ENCODE measurements at places on chromosomes 5 and 9.
A peak's percentile ranks its signal among the peaks of the same experiment; 100 is the strongest.

DNA sequence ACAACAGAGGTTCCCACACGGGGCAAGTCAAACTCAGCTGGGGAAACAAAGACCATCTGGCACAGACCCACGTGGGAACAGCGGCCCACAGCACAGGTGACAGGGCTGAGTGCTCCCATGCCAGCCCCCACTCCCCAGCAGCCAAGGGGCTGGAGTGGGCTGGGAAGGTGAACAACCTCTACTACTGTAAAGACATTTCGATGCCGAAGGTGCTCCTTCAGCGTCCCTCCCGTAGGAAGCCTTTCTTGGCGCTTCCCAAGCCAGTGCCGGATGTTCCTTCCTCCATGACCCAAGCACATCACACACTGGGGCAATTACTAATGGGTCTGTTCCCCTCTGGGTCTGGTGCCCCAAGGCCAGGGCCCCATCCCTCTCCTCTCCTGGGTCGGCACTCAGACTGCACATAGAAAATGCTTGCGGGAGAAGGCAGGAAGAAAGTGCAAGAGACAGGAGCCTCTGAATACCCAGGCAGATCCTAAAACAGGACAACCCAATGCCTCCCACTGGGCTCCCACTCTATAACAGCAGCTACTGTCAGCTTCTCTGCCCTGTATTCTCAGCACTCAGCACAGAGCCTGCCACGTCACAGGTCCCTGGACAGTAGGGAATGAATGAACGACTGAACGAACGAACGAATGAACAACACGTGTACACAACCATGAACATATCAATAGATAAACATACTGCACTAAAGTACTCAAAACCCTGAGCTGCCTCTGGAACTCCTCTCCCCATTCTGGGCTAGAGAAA is 77.0 kb upstream of the LRRTM2 start:
- no peak for DNase-seq

DNA sequence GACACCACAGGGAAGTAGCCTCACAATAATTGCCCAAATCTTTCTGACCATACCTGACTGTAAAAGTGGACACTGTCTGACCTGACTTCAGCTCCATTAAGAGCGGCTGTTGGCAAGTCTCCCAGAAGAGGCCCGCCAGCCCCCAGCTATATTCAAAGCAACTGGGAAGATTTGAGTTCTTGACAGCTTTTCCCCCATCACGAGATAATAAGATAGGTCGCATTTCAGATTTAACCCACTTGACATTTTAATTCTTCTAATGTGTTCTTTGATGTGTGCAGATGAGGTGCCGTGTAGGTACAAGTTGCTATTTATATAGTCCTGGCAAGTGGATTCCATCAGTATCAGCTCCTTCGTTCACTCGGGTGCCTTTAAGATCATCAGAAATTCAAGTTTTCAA is 345.7 kb downstream of the DRD1 start:
- no peak for DNase-seq

- DNase-seq = no peak
Measured at GRCh38 chr9:132531710-132532570, 50.5 kb upstream of the BARHL1 start.

- no peak for DNase-seq
Measured at GRCh38 chr5:2178528-2178927, 295.8 kb upstream of the IRX4 start.

GRCh38 chr5:173493846-173494245 is 122.6 kb downstream of the BOD1 start:
- no peak for DNase-seq

DNA sequence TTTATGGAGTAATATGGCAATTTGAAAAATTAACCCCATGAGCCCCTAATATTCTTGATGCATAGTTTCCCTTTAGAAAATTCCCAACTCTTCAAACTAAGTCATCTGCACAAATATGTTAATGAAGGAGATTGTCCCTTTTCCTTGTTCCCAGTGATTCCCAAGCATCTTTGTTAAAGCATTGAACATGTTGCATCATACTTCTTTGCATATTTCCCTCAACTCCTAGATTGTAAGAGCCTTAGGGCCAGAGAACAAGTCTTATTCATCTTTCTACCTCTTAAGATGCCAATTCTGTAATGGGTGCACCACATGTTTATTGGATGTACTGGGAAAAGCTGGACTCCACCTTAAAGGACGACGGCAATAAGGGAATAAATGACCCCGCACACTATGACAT is 223.4 kb downstream of the PLK2 start:
- DNase-seq = no peak

- DNase-seq = peak; percentile 33
Measured at GRCh38 chr9:108756746-108757490, 98.9 kb downstream of the ACTL7B start.

DNA sequence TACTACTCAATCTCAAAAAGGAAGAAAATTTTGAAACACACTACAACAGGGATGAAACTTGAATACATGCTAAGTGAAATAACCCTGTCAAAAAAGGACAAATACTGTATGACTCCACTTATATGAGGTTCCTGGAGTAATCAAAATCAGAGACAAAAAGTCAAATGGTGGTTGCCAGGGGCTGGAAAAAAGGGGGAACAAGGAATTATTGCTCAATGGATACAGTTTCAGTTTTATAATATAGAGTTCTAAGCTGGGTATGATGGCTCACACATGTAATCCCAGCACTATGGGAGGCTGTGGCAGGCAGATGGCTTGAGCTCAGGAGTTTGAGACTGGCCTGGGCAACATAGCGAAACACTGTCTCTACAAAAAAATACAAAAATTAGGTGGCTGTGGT is 29.0 kb downstream of the ETF1 start:
- peak; percentile 87 for DNase-seq

DNA sequence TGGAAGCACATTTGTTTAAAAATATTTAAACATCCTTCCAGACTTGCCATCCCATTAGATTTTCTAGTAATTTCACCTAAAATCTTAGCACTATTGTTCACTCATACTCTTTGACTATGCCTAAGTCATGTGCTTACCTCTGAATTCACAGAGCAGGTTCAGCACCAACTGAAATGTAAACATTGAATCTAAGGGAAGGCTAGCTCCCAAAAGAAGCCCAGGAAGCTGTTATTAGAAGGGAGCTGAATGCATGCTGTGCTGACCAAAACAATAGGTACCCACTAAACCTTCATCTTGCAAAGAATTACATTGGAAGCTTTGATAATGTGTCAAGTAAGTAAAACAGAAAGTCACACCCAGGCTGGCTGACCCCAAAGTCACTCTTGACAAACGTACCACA is 571.3 kb downstream of the GABRG2 start:
- no peak for DNase-seq

GRCh38 chr5:72925336-72926010 is 30.4 kb upstream of the FCHO2 start:
- DNase-seq = no peak

DNA sequence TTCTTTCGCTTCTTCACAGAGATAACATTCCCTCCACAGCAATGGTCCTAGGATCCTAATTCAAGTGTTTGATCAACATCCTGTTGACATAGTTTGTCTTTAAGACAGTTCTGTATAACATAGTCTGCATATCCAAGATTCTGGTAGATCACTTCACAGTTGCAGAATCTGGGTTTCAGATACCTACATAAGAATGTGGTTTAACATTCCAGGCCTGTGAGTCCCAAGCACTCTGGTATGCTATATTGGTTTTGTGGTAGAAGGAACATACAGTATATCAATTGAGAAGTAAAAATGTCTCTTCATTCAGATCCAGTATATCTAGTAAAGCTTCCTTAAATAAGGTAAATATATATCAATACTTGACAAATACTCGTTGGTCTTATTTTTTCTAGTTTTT is 914.2 kb upstream of the CDH6 start:
- DNase-seq = no peak

DNA sequence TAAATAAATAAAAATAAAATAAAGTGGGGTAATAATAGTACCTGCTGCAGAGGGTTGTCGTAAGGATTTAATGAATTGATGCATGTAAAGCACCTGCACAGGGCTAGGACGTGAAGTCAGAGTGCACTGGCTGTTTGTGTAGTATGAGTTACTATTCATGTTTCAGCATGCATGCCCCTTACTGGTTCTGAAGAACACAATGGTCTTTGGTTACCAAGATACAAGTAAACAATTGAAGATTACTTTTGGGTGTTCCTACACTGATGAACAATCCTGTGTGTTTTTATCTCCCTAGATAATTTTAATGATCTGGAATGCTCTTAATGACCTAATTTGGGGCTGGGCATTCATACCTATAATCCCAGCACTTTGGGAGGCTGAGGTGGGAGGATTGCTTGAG is 23.2 kb upstream of the PRRC2B start:
- DNase-seq = no peak

DNA sequence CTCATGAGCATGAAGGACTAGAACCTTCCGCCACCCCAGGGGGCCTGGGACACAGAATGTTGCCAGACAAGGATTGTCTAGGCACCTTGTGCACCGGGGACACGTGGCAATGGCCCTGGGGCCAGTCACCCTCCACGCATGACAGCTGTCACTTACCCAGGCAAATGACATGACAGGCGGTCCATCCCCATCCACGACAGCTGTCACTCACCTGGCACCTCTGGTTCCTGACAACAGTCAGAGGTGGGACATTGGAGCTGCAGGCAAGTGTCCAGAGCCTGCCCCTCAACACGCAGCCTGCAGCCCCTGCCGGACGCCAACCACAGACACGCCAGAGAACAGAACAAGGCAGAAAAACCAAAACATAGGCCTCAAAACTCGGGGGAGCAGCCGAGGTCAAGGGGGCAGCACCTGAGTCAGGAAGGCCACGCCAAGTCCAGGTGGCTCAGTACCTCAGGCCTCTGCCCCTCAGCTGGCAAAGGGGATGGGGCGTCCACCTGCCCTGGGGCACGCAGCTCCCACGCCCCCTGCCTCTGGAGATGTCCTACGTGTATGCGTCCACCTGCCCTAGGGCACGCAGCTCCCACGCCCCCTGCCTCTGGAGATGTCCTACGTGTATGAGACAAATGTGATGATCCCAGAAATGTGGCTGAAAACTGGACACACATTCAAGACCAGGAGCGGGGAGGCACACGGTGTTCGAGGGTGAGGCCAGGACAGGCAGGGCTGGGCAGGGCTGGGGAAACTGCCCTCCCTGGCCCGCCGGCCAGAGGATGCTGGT is 14.5 kb downstream of the VAV2 start:
- no peak for DNase-seq

DNA sequence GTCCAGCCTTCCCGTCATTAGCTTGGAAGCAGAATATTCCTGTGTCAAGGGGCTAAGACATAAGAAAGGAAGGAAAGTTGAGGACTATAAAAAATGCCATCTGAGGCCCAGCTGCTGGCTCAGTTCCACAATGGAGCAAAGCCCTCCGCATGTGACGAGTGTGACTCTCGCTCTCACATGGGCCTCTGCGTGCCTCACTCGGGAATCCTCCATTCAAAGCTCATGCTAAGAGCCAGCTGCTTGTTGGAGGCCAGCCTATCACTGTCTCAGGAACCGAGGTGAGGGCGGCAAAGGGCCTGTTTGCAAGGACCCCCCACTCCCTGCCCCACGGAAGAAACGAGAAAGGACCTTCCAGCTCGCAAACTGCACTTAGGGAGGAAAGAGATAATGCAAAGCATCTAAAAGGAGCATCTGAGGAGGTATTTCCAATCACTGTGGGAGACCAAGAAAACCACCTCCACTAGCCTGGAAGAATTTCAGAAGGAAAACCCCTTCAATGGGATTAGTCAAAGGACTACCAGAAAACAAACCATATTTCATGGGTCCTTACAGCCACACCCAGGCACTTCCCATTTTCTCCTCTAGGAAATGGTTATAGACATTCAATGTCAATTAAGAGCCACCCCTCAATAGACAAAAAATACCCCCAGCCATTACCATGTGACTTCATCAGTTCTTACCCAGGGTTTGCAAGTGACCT is 95.3 kb downstream of the PRRT1B start:
- no peak for DNase-seq

GRCh38 chr9:127541865-127542264 is 70.2 kb upstream of the STXBP1 start:
- DNase-seq = no peak

GRCh38 chr5:1216918-1217295 is 8.3 kb upstream of the SLC6A18 start:
- no peak for DNase-seq

DNA sequence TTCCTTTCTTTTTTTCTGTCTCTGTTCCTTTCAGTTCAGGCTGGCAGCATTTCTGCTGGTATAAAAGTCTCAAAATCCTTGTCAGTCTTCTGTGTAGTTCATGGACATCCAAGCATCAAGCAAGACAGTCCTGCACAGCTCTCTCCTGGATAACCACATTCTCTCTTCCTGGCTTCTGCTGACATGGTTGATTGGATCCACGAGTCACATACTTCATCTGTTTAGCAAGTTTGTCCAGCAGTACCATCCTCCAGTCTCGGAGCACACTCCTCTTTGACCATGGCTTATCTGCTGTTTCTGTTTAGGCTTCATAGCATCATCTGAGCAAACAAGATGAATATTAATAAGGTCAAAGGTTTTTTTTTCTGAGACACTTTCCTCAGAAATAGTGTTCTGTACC is 220.8 kb downstream of the KDM4C start:
- DNase-seq = no peak

DNA sequence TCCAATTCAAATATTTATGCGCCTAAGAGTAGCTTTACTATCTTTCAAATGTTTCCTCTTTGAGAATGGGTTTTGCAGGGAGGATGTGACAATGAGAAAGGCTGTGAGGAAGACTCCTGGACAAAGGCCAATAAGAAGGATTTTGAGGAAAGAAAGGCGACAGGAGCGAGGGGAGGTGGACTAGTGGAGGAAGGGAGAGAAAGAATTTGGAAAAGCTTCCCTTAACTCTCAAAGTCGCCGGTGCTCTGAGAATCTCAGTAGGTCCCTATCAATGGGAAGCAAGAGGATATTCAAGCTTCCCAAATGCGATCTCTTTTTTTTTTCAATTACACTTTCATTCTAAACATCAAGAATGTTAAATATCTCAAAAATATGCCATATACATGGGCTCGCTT is 2.8 kb upstream of the CDC20B start:
- DNase-seq = no peak

DNA sequence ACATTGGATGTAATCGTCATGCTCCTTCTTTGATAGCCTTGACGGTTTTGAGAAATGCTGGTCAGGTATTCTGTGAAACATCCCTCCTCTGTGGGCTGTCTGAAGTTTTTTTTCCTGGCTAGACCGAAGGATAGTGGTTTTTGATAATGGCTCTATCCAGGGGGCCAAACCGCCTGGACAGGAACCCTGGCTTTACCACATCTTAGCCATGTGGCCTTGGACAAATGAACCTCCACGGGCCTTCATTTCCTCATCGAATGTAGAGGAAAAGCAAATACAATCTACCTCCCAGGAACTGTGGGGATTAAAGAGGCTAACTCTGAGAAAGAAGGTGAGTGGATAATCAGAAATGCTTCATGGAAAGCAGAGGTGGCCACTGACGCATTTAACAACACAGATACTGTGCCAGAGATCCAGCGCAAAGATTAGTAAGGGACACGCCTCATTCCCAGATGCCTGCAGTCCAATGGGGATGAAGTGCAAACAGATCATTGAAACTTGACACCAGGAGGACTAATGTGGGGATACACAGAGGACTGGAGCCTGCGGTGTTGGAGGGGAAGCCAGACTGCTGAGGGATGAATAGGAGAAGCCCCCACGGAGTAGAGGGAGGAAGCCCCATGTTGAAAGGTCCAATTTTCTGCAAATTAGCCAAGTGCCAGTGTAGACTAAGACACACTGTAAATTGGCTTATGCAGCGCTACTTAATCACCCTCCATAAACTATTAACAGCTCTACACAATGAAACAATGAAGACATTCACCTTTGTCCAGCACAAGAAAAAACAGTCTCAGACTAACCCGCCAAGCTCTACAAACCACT is 41.6 kb downstream of the MYO10 start:
- DNase-seq = no peak

Measured in MV-4-11 (cell line).